Psoas muscle (tissue), 8 donors: ENCODE measurements at places on chromosomes 5 and 9.

DNA sequence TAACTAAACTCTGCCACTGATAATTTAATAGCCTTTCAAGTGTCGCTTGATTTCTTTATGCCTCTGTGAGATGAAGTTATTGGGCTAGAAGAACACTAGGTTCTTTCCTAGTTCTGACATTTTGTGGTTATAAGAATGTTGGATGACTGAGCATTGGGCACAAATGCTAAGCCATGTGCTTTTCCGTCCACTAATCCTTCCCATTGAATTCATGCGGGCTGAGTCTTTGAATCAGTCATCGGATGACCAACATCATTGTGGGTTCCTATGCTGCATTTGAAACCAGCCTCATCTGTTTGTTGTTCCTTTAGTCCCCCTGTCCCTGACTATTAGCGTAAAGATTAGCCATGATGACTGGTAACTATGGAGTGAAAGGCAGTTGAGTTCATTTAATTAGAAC lies 58.5 kb downstream of the ALDH1A1 start:
- no peak for DNase-seq

DNA sequence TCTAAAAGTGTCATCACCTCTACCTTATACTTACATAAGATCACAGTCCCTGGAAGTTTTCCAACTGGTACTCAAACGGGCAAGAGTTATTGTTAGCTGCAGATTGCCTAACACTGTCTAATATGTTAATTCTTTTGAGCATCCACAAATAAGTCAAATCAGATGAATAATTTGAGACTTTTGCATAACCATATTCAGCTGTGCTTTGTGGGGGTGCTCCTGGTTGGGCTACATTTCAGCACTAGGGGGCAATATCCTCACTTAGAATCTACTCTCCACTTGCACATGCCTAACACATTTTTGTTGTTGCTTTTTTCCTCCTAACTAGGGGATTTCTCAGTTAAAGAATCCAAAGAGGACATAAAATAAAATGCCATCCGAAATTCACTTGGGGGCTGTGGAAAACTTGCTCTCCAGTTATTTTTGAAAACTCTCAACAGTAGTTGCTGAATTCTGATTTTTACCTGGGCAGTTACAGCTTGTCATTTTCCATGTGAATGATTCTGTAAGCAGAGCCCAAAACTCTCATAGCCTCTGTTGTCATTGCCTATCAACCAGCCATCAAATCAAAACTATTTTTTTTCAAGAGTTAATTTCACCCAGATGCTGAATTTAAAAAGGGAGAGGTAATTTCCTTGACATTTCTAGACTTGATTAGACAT lies 71.5 kb downstream of the TRIM36 start:
- DNase-seq: no peak

DNA sequence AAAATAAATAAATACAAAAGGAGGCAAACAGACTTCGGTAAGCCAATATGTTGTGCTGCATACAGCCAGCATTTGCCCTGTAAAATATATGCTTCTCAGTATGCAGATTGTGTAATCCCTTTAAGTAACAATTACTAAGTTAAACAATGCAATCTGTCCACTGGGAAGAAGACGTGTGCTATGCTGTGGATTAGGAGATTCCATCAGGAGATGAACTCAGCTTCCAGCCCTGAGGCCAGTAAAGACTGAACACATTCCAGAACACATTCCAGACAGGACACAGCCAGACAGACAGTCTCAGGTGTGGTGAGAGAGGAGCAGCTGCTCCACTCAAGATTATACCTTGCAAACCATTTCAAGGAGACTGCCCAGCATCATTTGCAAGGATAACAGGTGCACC lies 97.8 kb downstream of the MPDZ start:
- DNase-seq: no peak

DNA sequence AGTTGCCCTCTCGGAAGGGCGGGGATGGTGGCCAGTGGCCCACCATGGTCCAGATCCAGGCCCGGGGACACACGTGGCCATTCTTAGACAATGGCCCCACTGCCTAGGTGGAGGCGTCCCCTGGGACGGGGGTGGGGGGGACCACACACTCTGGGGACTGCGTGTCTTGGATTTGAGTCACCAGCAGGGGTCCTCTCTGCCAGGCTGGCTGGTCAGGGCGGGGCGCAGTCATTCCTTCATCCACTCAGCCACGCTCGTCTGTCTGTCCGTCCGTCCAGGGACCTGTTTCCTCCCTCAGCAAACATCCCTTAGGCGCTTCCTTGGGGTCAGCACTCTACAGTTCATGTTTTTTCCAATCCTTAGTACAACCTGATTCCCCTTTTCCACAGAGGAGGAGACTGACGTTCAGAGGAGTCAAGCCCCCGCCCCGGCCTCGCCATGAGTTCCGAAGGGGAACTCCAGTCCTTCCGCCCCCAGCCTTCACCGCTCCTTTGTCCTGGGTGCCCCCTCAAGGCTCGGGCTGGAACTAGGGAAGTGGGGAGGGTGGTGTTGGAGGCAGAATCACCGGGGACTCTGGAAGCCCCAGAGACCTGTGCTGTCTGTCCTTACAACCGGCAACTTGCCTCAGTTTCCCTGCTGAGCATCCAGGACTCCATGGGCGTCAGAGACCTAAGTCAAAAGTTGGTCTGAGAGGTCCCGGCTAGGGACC lies 276.6 kb upstream of the MVB12B start:
- no peak for DNase-seq

GRCh38 chr9:37839496-37840461 lies 39.2 kb downstream of the DCAF10 start:
- DNase-seq: no peak

GRCh38 chr9:123447934-123448646 lies 92.1 kb downstream of the CRB2 start:
- DNase-seq: no peak

- no peak for DNase-seq
These were observed 1.6 kb downstream of the ANXA6 start for GRCh38 chr5:151155775-151156506.
